ENCODE measurements at places on chromosomes 3 and 15.
A peak's percentile ranks its signal among the peaks of the same experiment; 100 is the strongest.

DNA sequence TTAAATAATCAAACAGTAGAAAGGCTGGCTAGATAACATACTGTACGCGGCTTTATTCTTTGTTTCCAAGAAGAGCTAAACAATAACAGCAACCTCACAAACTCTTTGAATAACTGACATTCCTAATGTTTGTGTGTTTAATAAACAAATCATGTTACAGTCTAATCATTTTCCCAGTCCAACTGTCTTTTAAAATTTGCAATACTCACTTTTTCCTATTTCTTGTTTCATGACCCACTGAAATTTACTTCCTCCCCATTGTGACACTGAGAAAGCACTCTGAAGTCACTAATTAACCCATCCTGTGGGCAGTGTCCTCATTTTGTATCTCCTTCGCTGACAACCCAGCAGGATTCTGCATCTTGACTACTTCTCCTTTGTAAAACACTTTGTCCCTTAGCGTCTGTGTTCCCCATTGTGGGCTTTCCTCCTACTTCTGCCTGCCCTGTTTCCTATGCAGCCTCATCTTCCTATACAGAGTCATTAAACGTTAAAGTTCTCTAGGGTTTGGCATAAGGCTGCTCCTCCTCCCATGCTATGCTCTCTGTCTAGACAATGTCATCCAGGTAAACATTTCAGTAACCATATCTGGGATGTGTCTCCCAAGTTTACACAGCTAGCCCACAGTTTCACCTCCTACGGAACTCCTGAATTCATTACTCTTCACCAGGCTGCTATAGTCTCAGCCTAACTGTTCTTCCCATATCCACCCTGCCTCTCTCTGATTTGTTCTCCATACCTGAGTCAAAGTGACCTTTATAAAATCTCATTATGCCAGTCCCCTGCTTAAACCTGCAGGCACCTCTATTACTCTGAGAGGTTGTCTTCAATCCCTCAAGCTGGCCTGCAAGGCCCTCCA is 148.9 kb downstream of the GREM1 start:
- DNase-seq = peak; percentile 7

GRCh38 chr15:70243686-70244540 is 146.2 kb upstream of the TLE3 start:
- no peak for DNase-seq

- no peak for DNase-seq
These were observed 177.7 kb downstream of the THRB start for GRCh38 chr3:24316887-24317383.

- no peak for DNase-seq
These were observed 2.9 kb downstream of the MBNL1 start for GRCh38 chr3:152271501-152272236.

DNA sequence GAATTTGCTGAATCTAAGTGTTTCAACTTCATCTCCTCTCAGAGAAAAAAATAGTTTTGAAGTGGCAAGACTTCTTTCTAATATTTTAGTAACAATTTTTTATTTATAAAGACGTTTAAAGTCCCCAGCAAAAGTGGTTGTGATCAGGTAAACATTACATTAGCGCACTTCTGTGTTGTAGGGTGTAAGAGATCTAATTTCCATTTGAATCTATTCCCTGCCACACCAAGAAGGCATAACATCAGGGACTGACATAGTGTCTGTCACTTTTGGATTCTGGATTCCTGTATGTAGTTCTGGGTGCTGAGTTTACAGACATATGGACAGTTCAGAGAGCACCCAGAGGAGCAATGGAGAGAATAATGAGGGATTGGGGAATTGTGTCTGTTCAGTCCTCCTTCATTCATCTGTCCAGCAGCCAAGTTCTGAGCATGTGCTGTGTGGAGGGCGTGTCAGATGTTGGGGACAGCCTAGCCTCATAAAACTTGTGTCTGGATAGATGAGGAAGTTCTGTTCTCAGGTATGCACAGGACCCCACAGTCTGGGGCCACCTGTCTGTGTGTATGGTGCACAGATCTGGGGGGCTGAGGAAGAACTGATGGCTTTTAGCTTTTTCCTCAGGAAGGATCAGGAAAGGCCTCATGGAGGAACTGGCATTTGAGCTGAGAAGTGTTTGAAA is 65.6 kb downstream of the MAP2K5 start:
- DNase-seq = no peak

DNA sequence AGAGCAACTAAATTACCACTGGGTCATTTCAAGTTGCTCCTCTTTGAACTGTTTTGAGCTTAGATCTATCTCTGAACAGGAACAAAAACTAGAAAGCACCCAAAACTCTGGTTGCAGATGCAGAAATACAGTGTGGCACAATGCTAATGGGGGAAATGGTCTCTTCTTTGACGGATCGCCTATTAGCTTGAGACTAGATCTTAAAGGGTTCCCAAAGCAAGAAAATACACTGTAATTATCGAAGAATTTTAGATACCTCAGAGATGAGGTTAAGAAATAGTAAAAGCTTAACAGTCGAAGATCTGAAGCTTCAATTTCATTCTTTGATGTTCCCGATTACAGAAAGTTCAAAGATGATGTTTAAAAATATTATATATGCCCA is 818 bp downstream of the PPP1R2 start:
- no peak for DNase-seq

GRCh38 chr3:42184651-42185443 is 81.1 kb downstream of the CCK start:
- no peak for DNase-seq

DNA sequence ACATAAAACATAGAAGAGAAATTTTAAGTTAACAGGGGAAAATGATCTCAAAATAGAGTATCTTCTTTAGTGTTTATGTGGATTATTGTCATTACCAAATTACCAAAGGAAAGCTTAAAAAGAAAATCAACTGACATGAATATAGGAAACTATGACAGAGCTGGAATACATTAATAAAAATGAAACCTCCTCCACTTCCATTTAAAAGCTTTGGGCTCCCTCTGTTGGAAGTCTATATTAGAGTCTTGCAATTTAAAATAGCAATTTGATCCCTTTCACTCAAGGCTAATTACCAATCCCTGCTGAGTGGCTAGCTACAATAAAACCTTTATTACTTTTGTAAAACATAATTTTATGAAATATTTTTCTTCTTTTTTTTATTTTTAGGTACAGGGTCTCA is 61.4 kb upstream of the IMPG2 start:
- DNase-seq = no peak

DNA sequence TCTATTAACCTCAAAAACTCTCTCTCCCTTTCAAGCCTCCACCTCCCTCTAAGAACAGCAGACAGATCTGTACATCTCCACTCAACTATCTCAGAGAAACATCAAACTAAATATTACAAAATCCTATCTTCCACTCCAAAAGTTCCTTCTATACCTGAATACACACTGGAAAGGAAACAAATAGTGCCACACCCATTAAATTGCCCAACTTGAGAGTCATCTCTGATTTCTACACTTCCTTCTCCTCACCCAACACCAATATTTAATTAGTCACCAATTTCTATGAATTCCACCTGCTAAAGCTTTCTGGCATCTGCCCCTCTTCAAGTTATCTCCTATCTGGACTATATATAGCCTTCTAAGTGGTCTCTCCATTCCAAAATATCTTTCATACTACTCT is 65.8 kb downstream of the PEAK1 start:
- DNase-seq = no peak

DNA sequence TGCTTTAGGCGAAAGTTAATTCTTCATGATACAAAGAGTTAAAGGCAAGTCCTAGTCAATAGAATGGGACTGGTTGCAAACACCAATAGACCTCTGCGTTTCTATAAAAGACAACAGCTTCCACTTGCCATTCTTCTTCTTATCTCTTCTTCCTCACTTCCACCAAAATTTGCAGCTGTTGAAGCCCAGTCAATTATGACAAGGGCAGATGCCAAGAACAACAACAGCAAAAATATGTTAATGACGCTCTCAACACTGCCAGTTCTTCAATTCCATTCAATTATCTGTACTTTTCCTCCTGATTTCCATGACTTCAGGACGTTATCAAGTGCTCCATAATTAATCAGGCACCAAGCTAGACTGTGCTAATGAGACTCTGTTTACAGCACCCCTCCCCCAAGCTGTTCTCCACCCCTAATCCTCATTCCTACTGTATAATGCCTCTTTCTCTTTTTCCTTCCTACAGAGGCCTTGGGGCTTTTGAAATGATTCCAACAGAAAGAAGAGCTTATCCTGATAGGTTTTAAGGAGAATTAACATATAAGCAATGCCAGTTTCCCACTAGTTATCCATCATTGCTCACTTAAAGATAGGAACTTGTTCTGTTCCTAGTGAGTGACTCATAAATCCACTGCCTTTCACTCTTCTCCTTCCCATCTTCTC is 1160.5 kb downstream of the IGSF11 start:
- no peak for DNase-seq

DNA sequence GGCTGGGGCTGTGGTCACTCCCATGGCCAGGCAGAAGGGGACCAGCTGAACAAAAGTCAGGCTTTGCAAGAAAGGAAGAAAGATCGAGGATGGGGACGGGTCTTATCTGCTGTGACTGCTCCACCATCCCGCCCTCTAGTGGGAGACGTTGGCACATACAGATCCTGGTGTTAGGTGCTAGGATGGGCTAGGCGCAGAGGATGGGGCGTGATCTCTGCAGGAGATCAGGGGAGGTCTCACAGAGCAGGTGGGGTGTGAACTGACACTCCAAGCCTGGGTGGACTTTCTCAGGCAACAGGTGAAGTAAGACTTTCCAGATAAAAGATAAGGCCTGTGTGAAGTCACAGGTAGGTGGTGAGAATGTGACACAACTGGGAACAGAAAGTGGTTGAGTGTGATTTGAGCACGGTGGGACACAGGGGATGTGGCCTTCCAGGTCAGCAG is 141.9 kb upstream of the SMAD3 start:
- DNase-seq = no peak

DNA sequence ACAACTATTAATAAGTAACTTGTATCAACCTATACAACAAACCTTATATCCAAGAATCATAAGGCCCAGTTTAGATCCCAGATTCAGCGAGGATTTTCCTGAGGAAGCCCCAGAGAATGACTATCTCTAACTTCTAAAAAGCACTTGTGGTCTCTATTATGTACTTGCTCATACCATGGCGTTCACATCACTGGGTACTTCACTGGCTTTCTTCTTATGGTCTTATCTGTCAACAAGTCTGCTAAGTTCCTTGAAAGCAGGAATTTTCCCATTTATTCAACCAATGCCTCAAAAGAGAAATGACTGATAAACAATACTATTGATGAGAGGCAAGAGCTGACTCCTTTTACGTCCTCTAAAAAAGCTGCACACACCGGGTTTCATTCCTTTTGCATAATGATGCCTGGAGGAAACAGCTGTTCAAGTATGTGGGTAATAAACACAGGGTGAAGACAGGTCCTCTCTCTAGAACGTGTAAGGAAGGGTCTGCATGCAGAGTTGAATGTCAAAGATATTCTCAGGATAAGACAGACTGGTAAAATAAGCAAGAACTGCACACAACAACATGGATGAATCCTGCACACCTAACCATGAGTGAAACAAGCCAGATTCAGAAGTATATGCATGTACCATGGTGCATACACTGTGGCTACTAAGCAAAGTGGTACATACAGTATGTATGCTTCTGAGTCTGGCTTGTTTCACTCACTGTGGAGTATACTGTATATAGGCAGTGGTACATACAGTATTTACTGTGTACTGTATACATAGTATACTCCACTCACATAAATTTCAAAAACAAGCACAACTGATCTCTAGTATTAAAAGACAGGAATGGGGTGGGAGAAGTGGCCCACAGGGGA is 408.7 kb downstream of the SHQ1 start:
- DNase-seq = no peak

DNA sequence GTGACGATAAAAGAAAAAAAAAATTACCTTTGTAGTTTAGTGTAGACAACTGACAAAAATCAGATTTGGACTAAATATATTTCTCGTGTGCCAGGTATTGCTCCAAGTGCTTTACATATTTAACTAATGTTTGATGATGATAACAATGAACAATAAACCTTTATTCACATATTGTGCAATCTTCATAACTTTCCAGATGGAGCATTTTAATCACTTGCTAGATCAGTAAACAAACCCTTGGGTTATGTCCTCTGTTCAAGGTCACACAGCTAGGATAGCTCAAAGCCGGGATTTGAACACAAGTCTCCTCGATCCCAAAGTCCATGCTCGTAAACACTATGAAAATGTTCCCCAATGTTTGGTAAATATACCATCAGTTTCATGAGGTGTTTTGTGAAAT is 14.5 kb downstream of the NCEH1 start:
- DNase-seq = no peak

DNA sequence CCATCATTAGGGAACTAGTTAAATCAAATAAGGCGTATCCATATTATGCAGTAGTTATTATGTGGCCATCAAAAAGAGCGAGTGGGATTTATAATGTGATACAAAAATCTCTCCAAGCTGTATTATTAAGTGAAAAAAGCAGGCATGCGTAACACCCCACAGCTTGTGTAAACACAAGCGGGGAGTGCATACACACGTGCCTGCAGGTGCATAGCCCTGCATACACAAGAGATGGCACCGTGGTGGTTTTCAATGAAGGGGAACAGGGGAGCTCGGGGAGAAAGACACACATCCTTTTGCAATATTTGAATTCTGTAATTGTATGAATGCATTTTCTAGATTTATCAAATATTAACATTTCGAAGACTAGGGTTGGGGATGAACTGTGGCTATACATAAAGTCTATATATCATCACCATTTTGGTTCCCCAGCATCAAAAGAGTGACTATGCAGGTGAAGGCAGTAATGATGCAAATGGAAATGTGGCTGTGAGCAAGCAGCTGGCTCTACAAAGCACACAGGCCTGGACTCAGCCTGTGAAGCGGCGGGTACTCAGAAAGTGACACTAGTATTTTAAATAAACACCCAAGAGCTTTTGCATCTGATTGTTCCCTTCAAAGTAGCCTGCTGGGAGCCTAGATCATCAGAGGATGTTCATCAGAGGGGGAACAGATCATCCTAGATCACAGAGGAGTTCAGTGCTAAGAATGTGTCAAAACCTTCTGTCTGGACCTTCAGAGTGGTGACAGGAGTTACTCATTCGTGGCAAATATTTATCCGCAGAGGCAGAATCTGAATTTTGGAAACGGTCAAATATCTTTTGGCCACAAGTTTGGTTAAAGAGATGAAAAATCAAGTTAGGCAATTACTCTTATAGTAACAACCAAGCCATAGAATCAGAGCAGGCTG is 9.4 kb upstream of the KIF7 start:
- DNase-seq = no peak
